Dermis blood vessel endothelial cell (primary cell): ENCODE measurements at places on chromosomes 11 and 22. TPM values are rescaled to one million over a fixed set of nuclear protein-coding genes. Genes with fewer than 3 reads are reported as not detected.

The RBFOX2 gene
- 107 and 149 TPM in 2 replicates for total RNA-seq

The NXPE4 gene
- not detected in 2 replicates for total RNA-seq

The LMO1 gene
- total RNA-seq = not detected in 2 replicates

The GUCY1A2 gene
- under 0.01 and 0.17 TPM in 2 replicates for total RNA-seq

The RASSF10 gene
- total RNA-seq = 1.4 and 5.1 TPM in 2 replicates

The CBX6 gene
- 22.1 and 32.4 TPM in 2 replicates for total RNA-seq

The GGT5 gene
- total RNA-seq = 4.9 and 27.8 TPM in 2 replicates

The XKR3 gene
- total RNA-seq = not detected in 2 replicates

The TEX12 gene
- total RNA-seq = not detected in 2 replicates

The LMNTD2 gene
- 1.3 and 2.6 TPM in 2 replicates for total RNA-seq

The LGR4 gene
- total RNA-seq = 1.9 and 3.6 TPM in 2 replicates

The VSIG10L2 gene
- not detected in 2 replicates for total RNA-seq

The OR8G1 gene
- not detected in 2 replicates for total RNA-seq

The OR51I1 gene
- not detected in 2 replicates for total RNA-seq

The SAA4 gene
- total RNA-seq = not detected in 2 replicates

The BIK gene
- 1.7 and 1.9 TPM in 2 replicates for total RNA-seq

The ZP1 gene
- total RNA-seq = not detected in 2 replicates

The LDHAL6A gene
- total RNA-seq = not detected in 2 replicates

The CSF2RB gene
- 7.1 and 9.2 TPM in 2 replicates for total RNA-seq

The IGSF22 gene
- total RNA-seq = 0.19 TPM in 1 of 2 replicates, not detected in the other

The PLEKHB1 gene
- total RNA-seq = 0.33 and 0.34 TPM in 2 replicates

The OR5B21 gene
- total RNA-seq = not detected in 2 replicates

The SLC22A12 gene
- total RNA-seq = not detected in 2 replicates

The GP1BB gene
- 5.3 and 5.4 TPM in 2 replicates for total RNA-seq

The SYT13 gene
- total RNA-seq = not detected in 2 replicates
